Activated CD4-positive, CD25-positive, alpha-beta regulatory T cell treated with anti-CD3 and anti-CD28 coated beads, Interleukin-2, amount 50 U/mL, for 16 hours (primary cell): ENCODE measurements at places on chromosomes 4 and X.

GRCh38 chrX:15985937-15986336 is 131.3 kb upstream of the AP1S2 start:
- DNase-seq = no peak

DNA sequence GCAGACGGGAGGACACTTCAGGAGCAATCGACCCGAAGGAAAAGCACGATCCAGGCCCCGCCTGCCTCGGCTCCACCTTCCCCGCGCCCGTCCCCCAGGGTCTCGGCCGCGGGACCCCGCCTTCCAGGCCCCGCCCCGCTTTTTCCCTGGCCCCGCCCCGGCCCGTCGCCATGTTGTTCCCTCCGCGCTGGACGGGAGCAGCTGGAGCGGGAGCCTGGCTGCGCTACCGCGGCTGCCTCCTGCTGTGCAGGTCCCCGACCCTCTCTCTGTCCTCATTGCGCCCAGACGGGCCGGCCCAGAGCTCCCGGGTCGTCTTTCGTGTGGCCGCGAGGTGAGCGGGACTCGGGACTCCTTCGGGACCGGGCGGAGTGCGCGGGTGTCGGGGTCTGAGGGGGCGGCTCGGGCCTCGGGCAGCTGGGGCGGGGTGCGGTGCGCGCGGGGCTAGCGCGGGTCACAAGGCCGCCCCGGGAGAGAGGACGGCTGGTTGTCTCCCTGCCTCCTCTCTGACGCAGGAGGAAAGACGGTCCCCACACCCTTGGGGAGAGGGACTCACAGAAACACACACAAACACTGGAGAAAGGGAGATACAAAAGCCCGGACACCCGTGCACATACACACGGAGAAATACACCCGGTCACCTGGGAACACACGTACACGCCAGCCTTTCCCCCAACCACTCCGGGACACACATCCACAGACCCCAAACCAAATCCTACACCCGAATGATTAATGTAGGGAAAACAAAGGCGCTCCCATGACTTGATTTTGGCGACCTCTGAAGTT is at the start of gene RAB9A:
TSS of gene RAB9A (plus strand) at position 171 of the 783 bp plus-strand sequence. CDS start 19,619 bp downstream, outside the sequence.
- peak; percentile 63 for DNase-seq

DNA sequence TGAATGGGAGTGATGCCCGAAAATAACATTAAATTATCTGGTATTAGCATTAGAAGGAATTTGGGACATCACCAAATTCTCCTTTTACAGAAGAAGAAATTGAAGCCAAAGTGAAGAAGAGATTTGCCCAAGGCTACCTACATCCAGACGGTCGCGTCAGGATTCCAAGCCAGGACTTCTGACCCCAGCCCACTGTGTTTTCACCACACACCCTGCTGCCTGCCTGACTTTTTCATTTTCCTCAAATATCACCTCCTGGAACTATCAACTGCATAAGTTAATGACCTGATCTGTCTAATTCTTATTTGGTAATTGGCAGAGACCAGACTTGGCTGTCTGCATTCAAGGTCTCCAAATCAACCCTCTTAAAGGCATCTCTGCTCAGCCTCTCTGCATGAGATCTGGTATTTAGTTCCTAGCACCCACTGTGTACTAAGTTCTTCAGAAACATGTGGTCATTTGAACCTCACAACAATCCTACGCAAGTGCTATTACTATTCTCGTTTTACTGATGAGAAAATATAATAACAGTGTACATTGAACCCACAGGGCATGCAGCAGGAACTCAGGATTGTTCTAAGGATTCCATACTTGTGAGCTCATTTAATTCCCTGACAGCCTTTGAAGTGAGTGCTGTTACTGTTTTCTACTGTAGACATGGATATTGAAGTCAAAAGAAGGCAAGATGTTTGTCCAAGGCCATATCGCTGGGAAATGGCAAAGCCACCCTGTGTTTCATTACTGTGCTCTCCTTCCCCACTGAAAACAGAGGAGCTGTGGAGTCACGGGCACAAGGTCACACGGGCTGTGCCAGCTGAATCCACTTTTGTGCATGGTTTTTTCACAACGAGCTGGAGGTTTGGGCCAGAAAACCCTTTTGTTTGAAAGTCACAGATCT is 195.2 kb upstream of the C1QTNF7 start:
- no peak for DNase-seq

- no peak for DNase-seq
These were observed 23.6 kb upstream of the HGFAC start for GRCh38 chr4:3418029-3418762.

DNA sequence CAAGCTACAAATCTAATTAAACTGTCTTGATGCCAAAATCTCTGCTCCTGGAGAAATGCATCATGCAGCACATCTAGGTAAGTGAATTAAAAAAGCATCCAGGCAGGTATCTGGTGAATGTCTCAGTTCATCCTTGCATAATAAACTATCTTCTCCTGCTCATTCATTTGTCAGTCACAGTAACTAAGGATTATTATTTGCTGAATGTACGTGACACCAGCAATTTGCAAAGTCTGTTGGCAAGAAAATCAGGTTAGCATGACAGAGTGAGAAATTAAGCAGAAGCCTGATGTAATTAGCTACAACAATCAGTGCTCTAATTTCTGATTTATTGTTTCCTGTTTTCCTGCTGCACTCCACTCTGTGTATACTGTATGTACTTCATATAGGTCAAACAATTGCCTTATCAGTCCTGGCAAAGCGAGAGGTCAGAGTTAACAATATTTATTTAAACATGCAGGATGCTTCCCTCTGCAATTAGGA is 213.6 kb downstream of the FBXO8 start:
- DNase-seq = no peak

- no peak for DNase-seq
These were observed 81.6 kb upstream of the ADRA2C start for GRCh38 chr4:3684546-3684945.

DNA sequence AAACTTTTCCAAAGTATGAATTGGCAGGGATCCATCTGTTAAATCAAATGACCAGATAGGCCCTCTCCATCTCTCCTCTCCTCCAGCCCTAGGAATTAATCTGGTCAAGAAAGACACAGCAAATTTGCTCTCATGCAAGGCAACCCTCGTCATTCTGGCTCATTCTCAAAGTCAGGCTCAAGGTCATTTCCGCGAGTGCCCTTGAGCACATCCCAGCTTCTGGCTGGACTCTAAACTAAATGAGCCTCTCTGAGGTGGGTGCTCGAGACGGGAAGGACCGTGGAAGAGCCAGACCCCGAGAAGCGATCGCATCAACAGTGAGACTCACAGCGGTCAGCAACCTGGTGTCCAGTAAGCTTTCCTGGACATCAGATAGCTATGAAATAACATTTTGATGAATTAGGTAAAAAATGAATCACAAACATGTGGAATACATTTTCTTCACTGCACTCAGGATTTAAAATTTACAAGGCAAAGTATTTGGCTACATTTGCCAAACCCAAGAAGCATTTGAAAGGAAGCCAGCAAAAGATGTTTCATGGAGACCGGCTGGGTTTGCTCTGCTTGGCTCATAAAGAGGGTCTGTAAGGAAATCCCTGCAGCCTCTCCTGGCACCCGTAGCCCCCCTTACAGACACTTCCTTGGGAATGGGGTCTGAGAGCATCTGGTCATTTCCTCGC is 121.0 kb downstream of the ENPP6 start:
- DNase-seq = no peak

GRCh38 chrX:41720125-41720779 is 3.7 kb upstream of the GPR82 start:
- no peak for DNase-seq

DNA sequence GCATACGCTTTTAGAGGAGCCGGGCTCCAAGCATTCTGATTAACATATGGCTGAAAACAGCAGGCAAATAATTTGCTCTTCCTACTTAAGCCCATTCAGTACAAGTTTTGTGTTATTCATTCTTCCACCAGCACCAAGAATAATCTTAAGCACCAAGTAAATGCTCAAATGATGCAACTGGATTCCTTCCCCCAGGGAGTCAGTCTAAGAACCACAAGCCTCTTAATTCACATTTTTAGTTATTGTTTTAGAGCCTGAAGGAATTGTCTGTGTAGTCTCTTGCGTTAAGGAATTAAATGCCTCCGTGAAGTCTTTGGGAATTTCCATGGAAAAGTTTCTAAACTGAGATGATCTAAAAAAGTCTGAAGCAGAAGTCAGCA is 61.5 kb upstream of the MAGEB2 start:
- DNase-seq = no peak
